HFFc6 (cell line): ENCODE measurements at places on chromosomes 11 and 22.

DNA sequence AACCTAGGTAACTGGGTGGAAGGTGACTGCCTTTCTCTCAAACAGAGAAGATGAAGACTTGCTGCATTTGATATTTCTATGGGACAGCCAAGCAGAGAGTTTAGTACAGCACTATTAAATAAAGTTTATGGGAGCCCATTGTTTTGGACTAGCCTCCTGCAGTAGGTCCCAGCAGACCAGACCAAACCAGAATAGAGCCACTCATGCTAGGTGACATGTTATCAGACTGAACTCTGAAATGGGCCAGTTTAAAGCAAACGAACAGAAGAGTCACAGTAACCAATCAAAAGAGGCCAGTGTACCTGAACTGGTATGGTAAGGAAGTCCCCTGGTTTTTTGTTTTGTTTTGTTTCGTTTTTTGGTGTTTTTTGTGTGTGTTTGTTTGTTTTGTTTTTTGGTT, 7.9 kb upstream of the MPZL2 start:
- DNase-seq: no peak

- no peak for DNase-seq
These were observed 111.8 kb downstream of the CTTN start for GRCh38 chr11:70510106-70510505.

DNA sequence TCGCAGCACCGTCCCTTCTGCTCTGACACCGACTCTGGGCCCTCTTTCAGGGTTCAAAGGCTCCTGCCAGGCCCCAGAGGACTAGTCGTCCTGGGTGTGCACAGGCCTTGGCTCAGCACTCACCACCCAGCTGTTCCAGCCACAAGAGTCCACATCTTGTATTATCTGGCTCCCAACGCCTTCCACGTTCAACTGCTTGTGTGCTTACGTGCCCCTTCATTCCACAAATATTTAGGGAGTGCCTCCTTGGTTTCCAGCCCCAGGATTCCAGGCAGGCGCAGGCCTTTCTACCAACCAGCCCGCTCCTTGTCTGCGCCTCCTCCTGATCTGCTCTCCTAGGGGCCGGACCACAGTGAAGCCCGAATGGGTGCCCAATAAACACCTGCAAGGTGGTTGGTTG, 70.9 kb downstream of the SCUBE1 start:
- peak; percentile 9 for DNase-seq

- no peak for DNase-seq
These were observed 109.5 kb downstream of the TENM4 start for GRCh38 chr11:79331203-79331901.

GRCh38 chr22:18119409-18120110, 9.0 kb downstream of the TUBA8 start:
- DNase-seq: no peak

DNA sequence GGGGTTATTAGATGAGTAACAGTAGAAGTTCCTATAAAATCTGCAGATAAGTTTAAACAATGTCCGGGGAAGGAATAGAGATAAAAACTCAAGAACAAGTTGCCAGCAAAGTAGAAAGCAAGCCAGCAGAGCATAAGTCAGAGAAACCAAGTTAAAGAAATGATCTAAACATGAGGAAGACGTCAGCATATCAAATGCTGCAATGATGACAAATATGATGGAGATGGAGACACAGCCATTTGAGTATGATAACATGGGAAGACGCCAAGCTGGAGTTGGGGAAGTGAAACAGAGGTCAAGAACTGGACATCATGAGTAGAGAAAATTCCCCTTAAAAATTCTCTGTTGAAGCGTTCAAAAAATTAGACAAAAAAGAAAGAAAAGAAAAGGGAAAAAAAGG, 571.5 kb downstream of the CNTN5 start:
- no peak for DNase-seq

- no peak for DNase-seq
These were observed 14.0 kb upstream of the SMIM35 start for GRCh38 chr11:118100691-118101232.

- DNase-seq: no peak
These were observed 36.0 kb upstream of the PACSIN2 start for GRCh38 chr22:43050995-43051394.

DNA sequence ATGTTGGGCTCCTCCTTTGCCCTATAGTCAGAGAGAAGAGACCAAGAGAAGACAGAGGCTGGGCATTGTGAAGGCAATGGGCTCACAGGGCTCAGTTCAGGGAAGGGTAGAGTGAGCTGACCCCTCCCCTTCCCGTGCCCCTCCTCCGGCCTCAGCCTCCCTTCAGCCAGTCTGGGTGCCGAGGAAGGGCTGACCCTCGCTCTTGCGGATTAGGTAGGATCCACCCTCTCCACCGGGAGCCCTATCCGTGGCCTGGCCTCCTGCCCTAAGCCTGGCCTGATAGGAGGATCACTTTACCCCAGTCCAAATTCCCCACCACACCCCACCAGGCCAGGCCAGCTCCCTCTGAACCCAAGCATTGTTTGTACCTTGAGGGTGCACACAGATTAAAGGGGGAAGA, 1.8 kb upstream of the PPP1R14B start:
- no peak for DNase-seq

- DNase-seq: no peak
These were observed 12.6 kb downstream of the PLCB3 start for GRCh38 chr11:64263947-64264317.

DNA sequence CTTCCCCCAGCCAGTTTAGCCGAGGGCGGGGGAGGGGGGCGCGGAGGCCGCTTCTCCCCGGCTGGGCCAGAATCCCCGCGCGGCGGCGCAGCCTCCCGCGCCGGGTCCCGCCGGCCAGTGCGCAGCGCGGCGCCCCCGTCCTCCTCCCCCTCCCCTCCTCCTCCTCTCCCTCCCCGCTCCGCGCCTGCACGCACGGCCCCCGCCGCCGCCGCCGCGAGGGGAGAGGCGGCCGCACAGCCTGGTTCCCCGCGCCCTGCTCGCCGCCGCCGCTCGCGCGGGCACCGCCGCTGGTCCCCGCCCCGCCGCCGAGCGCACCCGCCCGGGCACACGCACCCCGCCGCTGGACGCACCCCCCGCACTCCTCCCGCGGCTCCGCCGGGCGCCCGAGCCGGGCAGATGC, at the start of gene FLRT1:
Gene FLRT1 (plus strand): TSS at position 356 of the 400 bp plus-strand sequence. CDS start 80,337 bp downstream, outside the sequence.
- DNase-seq: no peak

GRCh38 chr22:46150655-46151477, 540 bp downstream of the PPARA start:
- no peak for DNase-seq

DNA sequence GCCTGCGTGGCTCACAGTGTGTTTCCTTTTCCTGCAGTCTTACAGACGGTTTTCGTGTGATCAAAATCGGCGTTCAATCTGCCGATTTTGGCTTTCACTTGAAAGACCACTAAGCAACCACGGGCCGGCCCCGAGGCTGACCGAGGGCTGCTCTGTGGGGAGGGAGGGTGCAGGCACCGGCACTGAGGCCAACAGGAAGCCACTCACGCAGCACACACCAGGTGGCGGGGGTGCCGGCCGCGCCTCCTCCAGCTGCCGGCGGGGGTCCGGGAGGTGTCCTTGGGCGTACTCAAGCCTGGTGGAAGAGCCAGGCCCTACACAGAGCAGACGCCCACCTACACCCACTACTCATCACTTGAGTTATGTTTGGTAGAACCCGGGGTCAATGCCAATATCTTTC, 14.3 kb downstream of the TOLLIP start:
- no peak for DNase-seq

DNA sequence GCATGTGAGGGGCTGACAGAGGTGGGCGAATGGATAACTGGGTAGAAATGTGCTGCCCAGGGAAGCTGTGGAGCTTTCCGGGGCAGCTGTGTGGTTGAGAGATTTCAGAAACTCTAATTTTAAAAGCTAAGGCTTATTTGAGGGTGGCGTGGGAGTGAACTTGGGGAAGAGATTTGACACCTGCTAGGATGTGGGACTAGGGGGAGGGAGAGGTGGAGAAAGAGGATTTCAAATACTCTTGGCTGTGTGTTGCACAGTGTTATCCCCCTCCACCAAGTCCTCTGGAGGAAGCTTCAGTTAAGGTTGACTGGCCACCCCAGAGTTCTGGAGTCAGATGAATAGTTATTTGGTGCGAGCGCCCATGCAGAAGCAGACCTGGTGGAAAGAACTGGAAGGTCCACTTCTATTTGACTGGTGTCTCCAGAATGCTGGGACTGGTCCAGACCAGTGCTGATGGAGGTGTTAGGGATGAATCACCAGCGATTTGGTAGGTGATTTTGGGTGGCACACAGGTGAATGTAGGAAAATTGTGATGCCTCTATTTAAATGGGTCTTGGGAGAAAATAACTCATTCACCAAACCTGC, 72.8 kb upstream of the ALX4 start:
- no peak for DNase-seq

- DNase-seq: no peak
These were observed 5.9 kb downstream of the TP53AIP1 start for GRCh38 chr11:128936606-128937251.

GRCh38 chr11:13663631-13664071, 4.8 kb upstream of the FAR1 start:
- DNase-seq: peak; percentile 41

- DNase-seq: peak; percentile 77
These were observed 4.7 kb downstream of the FEN1 start for GRCh38 chr11:61797263-61797944.

- no peak for DNase-seq
These were observed 807.6 kb downstream of the BRD1 start for GRCh38 chr22:49019737-49020713.

- DNase-seq: no peak
These were observed 21.2 kb downstream of the SLC5A12 start for GRCh38 chr11:26700574-26701235.

- DNase-seq: peak; percentile 28
These were observed 71.5 kb downstream of the FAT3 start for GRCh38 chr11:92296138-92296515.

DNA sequence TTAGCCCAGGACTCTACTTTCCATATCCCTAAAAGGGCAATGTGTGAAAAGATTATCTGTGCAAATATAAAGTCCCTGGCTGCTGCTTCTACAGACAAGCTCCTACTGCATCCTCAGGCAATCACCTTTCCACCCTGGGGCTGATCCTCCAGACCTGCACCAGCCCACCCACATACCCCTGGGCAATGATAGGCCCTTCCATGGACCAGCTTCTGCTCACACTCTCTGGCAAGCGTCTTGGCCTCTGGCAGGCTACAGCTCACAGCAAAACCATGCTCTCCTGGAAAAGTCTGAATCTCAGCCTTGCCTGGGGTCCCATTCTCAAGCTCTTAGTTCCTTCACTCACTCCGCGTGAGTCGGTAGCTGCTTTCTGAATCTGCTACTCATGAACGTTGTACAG, 69.5 kb downstream of the IGLL5 start:
- DNase-seq: no peak

DNA sequence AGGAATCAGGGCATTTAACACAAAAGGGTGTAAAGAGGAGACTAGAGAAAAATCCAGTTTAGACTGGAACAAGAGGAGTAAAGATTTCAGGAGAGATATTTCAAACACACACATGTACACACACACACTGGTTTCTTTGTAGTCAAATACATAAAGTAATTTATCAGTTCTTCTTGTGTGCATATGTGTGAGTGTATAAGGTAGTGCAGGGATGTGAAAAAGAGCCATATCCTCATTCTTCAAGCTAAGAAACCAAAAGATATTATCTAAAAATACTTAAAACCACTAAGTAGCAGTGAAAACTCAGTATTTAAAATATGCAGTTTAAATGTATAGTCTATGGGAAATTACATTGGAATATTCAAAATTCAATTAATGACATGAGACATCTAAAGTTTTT, 52.5 kb upstream of the CARD18 start:
- DNase-seq: no peak

GRCh38 chr11:45054956-45055355, 91.5 kb upstream of the PRDM11 start:
- no peak for DNase-seq

DNA sequence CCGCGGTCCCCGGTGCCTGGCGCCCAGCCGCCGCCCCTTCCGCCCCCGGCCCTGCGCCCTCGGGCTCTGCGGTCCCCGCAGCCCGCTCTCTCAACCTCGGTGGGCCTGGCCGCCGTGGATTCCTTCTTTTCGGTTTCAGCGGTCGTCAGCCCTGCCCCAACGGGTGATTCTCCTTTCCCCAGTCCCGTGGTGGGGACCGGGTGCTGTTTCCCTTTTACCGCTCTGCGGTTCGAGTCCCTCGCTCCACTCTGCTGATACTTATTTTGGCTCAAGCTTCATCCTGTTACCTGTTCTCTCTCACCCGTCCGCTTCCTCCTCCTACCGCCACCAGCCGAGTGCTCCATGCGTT, 494 bp downstream of the ZDHHC5 start:
- no peak for DNase-seq

DNA sequence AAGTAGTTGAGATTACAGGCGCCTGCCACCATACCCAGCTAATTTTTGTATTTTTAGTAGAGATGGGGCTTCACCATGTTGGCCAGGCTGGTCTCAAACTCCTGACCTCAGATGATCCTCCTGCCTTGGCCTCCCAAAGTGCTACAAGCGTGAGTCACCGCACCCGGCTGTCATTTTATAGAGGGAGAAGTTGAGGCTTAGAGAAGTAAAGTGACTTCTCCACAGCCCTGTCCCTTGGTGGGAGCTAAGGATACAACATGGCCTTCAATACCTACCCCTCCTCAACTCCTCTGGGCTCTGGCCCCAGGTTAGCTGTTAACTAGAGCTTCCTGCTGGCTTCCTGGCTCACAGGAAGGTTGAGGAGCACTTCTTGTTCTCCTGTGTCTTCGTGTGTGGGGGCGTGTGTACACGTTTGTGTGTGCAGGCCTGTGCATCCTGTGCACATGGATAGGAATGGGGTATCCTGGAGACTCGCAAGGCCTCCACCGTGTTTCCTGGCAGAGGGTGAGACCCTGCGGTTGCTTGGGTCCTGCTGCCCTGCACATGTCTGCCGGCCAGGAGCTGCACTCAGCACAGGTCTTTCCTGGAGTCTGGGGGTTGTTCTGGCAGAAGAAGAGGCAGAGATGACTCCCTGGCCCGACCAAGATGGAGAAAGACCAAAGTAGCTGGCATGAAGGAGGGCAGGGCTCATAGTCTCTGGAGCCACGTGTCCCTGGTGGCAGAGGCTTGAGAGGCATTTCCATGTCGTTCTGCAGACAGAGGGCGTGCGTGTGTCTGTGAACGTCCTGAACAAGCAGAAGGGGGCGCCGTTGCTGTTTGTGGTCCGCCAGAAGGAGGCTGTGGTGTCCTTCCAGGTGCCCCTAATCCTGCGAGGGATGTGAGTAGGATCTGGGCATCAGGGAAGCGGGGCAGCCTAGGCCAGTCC, 2.4 kb downstream of the SIDT2 start:
- peak; percentile 77 for DNase-seq

GRCh38 chr11:119218141-119218878, 12.2 kb downstream of the CBL start:
- DNase-seq: peak; percentile 98
